ENCODE measurements at places on chromosomes 16 and 17.

DNA sequence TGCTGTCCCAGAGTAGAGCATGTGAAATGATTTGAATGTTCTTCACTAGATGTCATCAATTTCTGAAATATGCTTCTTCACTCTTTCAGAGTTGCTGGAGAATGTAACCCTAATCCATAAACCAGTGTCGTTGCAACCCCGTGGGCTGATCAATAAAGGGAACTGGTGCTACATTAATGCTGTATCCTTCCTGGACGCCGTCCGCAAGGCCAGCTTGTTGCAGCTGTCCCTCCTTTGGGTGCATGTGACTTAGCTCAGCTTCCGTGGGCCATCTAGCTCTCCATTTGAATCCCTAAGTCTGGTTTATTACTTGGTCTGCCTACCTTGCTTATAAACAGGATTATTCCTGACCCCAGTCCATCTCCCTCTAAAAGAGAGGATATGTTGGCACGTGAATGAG is 58.8 kb downstream of the USP10 start:
- no peak for DNase-seq

DNA sequence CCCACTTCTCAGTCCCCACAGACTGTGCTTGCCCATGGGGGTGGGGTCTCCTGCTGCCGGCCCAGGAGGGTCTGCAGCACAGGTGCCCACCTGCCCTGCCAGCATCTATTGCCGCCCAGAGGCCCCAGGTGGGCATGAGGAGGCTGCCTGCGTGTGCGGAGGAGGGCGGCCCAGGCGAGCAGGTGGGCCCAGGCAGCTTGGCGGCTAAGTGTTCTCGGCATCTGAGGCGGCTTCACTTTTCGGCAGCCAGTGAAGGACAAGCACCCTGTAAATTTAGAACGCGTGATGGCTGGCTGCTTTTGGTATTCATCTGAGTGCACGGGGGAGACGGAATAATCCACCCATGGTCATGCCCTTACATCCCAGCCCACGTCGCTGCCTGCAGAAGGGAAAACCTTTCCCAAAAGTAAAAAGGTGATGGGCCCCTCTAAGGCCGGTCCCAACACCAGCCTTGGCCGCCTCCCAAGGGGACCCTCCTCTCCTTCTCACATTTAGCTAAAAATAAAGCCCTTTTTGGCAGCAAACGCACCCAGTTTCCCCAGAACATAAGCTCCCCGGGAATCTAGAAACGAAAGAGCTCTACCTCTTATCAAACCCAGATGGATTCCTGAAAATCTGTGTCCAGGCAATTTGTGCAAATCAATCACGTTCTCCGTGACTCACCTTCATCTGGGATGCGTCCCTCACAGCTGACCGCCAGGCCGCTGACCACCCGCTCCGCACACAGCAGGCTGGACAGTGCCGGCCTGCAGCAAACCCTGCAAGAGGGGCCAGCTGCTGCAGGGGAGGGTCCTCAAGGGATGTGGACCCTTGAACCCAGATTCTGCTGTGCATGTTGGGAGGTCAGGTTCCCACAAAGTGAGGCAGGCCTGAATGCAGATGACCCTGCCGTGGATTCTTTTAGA is 79.4 kb downstream of the RBFOX3 start:
- no peak for DNase-seq

DNA sequence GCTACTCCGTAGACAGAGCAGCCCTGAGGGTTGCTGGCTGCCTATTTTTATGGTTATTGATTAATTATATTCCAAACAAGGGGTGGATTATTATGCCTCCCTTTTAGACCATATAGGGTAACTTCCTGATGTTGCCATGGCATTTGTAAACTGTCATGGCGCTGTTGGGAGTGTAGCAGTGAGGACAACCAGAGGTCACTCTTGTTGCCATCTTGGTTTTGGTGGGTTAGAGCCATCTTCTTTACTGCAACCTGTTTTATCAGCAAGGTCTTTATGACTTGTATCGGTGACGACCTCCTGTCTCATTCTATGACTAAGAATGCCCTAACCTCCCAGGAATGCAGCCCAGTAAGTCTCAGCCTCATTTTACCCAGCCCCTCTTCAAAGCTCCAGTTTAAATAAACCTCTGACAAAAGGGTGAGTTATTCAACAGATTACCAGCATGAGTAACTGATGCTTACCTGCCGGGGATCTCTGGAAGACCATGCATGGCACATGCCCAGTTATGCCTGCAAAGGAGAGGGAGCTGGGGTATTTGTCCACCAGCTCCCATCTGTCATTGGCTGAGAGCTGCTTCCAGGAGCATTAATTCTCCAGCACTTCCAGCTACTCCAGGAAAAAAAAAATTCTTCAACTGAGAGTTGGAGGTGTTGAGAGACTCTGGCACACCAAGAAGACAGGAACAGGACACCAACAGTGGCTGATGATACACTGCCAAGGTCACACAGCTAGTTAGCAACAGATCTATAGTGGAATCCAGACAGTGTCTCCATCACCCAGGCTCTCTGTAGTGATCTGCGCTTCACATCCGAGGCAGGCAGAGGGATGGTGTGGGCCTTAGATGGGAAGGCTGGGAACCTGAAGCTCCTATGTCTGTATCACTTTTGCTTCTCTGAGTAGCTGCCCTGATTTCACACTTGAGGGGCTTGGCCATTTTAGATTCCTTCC is 36.6 kb upstream of the IL21R start:
- DNase-seq: no peak

DNA sequence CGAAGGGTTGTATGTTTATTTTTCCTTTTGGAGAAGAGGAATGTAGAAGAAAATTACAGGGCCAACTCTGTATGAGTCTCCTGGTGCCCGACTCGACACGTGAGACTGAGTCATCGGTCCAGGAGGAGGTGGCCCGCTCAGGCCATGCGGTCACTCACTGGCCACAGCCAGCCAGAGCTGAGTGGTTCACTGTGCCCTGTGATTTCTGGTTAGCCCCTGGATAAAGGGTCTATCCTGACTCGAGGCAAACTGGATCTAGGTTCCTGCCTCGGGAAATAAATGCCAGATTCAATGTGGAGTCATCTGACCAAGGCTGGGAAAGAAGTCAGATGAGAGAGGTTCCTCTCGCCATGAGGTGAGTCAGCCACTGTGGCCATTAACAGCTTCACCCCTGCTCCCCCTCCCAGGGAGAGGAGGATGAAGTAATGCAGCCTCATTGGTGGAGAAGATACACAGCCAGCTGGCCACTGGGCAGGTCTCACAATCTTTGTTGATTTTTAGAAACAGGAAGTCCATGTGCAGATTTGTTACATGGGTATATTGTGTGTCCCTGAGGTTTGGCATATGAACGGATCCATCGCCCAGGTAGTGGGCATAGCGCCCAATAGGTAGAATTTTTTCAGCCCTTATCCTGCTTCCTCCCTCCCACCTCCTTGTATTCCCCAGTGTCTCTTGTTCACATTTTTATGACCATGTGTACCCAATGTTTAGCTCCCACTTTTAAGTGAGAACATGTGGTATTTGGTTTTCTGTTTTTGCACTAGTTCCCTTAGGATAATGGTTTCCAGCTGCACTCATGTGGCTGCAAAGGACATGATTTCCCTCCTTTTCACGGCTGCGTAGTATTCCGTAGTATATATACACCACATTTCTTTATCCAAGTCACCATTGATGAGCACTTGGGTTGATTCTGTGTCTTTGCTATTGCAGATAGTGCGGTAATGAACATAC is 21.7 kb upstream of the USP36 start:
- no peak for DNase-seq

GRCh38 chr16:71185347-71185746 is 45.2 kb downstream of the HYDIN start:
- no peak for DNase-seq

DNA sequence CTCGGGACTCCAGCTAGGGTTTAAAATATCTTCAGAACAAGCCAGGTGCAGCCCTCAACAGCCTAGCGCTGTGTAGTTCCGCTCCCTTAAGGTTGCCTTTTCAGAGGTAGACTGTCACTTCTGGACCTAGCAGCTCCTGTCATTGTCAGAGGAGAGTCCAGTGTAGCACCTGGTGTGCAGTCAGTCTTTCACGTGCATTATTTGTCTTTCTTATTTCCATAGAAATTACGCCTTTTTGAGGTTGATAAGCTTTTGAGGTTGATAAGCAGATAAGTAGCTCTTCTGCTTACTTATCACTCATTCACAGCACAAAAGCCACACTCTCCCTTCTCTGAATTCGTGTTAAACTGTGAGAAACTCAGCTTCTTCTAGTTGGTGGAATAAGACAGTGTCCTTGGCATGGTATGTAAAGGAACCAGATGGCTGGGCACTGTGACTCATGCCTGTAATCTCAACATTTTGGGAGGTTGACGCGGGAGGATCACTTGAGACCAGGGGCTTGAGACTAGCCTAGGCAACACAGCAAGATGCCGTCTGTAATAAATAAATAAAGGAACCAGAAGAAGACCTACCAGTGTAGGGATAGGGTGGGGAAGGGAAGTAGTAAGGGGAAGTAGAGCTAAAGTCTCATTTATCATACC is 10.2 kb downstream of the EEF2K start:
- DNase-seq: no peak

- no peak for DNase-seq
Measured at GRCh38 chr16:15571557-15571956, 71.4 kb downstream of the MARF1 start.

All from CD4-positive, alpha-beta T cell treated with Interleukin-4 for 1 hour (primary cell).